SIG-M5 (cell line): ENCODE measurements at places on chromosomes 4 and X.

DNA sequence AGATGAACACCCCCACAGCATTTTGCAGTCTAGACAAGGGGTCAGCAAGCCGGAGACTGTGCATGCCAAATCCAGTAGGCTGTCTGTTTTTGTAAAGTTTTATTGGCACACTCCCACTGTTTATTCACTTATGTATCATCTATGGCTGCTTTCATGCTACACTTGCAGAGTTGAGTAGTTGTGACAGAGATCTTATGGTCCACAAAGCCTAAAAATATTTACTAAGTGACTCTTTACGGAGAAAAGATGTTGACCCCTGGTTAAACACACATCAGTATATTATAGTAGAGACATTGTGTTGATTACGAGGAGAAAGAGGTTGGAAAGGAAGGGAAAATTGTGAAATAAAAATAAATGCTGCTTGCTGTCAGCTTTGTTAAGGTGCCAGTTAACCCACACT is 2.2 kb upstream of the LHFPL1 start:
- DNase-seq, result no peak

GRCh38 chr4:143531788-143532491 is 18.4 kb downstream of the SMARCA5 start:
- DNase-seq, result no peak

GRCh38 chr4:152697284-152698088 is 17.7 kb upstream of the TMEM154 start:
- DNase-seq, result no peak

GRCh38 chr4:101232074-101232776 is 115.1 kb downstream of the PPP3CA start:
- no peak for DNase-seq

GRCh38 chr4:108473163-108473720 is 147.1 kb upstream of the RPL34 start:
- no peak for DNase-seq
